Caco-2 (cell line): ENCODE measurements at places on chromosomes 7 and 10. TPM values are rescaled to one million over a fixed set of nuclear protein-coding genes. Genes with fewer than 3 reads are reported as not detected.

DNA sequence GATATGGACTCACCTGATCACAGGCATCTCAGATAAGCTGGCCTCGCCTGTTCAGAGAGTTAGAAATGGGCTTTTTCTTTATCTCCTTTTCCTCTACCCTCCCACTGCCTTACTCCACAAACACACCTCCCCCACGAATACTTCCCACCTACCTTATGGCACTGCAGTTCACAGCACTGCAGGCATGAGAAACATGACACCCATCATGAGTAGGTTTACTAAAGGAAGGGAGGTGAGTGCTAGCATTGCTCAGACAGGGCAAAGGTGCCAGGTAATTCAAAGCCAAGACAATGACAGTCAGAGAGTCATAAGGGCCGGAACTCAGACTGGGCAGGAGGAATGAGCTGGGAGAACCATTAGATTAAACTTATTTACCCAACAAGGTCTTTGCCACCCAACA lies 220.6 kb downstream of the FAM107B start:
- peak; percentile 57 for DNase-seq

The LMBR1 gene
- 77.9 and 90.8 TPM in 2 replicates for total RNA-seq

DNA sequence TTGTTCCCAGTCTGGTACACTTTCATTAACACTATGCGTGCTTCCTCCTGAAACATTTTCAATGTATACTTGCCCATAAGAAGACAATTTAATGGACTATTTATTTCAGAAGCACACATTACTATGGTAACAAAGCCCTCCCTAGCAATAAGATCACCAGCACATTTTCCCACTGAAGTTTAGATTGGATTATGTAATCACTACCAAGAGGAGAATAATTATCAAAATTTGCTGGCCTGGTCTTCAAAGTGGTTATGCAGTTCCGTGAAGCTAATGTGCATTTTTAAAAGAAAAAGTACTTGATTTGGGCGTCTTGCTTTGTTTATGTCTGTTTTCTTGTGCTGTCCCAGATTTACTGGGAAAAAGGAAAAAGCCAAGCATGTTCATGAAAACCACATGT lies 61.9 kb downstream of the AP3M1 start:
- no peak for DNase-seq

DNA sequence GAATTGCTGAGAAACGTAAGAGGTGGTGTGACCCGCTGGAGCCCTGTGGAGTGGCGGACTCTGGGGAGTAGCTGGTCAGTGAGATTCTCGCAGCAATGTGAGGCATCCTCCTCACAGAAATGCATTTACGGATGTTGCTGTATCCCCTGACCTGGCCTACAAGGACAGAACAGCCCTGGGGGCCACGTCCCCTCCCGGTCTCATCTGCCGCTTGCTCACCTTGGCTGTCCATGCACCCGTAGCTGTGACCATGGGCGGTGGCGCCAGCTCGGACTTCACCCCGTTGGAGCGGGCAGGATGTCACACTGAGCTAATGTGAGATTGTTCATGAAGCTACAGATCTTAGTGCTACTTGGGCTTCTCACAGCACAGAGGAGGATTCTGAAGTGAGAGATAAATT lies 193.8 kb downstream of the EBF3 start:
- no peak for DNase-seq

The UNCX gene
- total RNA-seq, result not detected in 2 replicates
